ENCODE measurements at places on chromosomes 7 and 10.
A peak's percentile ranks its signal among the peaks of the same experiment; 100 is the strongest.

DNA sequence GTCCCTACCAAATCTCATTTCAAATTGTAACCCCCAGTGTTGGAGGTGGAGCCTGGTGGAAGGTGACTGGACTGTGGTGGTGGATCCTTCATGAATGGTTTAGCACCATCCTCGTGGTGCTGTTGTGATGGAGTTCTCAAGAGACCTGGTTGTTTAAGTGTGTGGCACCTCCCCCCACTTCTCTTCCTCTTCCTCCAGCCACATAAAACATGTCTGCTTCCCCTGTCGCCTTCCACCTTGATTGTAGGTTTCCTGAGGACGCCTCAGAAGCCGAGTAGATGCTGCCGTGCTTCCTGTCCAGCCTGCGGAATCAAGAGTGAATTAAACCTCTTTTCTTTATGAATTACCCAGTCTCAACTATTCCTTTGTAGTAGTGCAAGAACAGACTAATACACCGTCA lies 21.0 kb downstream of the GRB10 start:
- no peak for DNase-seq

- DNase-seq, result no peak
Observed at GRCh38 chr7:22786290-22786932, 36.2 kb downstream of the TOMM7 start.

DNA sequence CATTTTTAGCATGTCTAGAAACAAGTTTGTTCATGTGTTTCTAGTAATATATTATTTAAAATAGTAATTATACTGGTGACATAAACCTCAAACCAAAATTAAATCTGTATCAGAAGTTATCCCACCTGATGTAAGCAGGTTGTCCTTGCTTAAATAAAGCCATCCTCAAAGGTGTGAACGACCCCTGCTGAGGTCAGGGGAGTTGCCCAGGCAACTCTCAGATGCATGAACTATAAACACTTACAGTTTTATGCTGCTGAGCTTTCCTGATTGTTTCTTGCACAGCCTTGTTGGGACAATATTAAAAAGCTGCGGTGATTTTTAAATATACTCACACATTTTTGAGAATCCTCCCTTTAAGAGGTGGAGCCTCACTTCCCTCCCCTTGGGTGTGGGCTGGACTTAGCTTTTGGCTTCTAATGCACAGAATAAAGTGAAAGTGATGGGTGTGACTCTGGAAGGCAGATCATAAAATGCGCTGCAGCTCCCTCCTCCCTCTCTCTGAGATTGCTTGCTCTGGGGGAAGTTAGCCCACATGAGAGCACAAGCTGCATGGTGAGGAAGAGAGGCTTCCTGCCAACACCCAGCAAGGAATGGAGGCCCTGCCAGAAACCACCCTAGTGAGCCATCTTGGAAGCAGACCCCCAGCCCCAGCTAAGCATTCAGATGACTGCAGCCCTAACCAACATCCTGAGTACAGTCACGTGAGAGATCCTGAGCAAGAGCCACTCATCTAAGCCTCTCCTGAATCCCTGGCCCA lies 152.7 kb downstream of the SKIDA1 start:
- peak; percentile 72 for DNase-seq

DNA sequence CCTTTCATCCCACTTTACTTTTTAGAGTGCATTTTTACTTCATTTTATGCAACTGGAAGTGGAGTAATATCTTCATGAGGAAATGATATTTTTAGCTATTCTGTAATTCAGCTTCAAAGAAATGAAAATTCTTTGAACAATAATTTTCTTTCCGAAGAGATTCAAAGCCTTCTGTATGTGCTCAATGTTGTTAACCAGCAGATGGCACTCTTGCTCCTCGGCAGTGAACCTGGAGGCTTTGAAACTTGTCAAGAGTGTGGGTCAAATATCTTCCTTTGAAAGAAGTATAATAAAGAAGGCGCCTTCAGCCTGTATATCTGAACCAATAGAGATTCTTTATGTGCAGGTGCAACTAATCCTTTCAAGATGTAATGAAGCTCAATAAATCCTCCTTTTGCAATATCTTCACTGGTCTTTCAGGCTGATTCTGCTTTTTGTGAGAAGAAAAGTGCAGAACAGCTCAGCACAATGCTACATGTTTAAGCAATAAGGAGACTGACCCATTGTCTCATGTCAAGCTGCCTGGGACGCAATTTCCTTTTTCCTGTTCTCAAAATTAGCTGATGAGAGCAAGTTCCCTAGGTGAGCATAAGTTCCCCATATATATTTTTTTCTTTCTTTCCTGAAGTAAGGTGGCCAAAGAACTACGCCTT lies 258.4 kb downstream of the SEMA3A start:
- DNase-seq, result peak; percentile 21

DNA sequence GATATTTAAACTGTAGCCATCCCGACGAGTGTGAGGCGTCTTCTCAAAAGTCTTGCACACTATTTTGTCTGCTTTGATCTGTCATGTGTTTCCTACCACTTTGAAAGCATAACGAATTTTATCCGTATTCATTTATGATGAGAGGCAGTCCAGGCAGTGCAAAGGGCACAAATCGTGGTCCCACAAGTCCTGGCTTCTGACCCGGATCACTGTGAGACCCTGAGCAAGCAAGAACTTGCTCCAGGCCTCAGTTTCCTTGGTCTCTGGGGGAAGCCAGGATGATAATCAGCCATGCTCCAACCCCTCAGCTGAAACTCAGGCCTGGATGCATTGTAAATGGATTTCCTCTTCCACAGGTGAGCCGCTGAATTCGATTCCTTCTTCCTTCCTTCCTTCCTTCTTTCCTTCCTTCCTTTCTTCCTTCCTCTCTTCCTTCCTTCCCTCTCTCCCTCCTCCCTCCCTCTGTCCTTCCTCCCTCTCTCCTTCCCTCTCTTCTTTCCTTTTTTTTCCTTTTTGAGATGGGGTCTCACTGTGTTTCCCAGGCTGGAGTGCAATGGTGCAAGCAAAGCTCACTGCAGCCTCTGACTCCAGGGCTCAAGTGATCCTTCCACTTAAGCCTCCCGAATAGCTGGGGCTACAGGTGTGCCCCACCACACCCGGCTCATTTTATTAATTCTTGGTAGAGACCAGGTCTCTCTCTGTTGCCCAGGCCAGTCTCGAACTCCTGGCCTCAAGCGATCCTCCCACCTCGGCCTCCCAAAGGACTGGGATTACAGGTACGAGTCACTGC lies 18.4 kb upstream of the ZKSCAN1 start:
- no peak for DNase-seq

GRCh38 chr7:148854983-148855382 lies 29.1 kb downstream of the EZH2 start:
- no peak for DNase-seq

GRCh38 chr10:113026679-113027078 lies 76.6 kb downstream of the TCF7L2 start:
- peak; percentile 88 for DNase-seq

DNA sequence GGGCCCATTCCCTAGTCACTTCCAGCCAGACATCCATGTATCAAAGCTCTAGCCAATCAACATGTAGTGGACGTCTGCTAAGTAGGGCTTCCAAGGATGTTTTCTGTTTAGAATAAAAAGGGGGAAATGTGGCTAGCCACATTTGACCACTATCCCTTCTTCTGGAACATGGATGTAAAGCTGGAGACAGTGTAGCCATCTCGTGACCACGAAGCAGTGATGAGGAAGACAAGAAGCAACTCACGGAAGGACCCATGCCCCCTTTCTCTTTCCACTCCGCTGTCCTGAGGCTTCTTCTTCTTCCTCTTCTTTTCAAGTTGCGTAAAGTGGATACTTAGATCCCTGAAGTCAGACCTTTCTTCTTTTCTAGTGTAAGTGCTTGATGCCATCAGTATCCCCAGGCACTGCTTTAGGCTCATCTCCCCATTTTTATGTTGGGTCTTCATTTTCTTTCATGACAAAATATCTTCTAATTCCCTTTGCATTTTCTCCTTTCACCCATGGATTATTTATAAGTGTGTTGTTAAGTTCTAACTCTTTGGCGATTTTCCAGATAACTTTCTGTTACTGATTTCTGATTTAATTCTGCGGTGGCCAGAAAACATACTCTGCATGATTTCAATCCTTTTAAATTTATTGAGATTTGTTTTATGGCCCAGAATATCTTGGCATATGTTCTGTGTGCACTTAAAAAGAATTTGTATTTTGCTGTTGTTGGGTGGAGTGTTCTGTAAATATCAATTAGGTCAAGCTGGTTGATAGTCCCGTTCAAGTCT lies 594.5 kb downstream of the SDK1 start:
- no peak for DNase-seq

DNA sequence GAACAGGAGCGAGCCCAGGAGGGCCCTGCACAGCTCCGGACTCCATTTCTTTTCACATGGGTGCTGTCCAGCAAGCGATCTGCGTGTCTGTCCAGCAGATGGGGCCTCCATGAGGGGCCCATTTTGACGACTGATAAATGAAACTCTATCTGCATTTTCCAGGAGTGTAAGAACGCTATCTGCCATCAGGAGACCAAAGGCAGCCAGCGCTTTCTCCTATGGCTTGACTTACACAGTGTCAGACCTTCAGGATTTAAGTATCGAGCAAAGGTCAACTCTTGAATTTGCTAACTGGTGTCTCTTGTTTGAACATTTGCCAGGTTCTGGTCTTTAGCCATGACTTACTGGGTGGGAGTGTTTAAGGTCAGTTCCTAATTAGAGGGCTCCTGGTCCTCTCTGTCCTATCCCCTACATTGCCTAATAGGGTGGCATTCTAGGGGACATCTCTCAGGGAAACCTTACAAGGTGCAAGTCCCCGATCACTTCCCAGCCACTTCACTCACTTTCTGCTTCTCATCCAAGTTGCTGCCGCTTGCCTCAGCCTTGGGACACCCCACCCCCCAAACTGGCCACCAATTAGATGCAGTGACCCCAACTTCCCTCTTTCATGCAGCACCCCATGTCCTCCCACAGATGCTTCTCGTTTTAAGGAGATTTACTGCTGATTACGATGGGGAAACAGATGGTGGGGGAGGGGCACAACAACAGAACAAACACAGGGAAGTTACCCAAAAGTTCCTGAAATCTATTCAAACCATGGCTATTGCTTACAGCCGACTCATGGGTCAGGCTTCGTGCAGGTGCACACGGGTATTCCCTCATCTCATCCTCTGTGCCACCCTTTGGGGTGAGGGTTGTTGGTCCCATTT lies 20.0 kb downstream of the VSIR start:
- DNase-seq, result no peak

GRCh38 chr10:6383096-6383812 lies 180.5 kb downstream of the PFKFB3 start:
- DNase-seq, result no peak

DNA sequence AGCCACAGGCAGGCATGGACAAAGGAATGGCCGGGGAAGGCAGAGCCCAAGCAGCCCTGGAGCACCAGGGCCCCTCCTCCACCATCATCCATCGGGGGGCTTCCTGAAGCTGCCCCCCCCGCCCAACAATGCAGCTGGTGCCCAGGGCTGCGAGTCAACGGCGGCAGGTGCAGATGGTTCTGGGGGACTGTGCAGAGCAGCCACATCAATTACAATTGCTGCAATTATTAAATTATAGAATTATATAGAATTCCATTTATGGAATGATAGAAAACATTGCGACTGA lies 28.3 kb downstream of the EBF3 start:
- DNase-seq, result no peak

DNA sequence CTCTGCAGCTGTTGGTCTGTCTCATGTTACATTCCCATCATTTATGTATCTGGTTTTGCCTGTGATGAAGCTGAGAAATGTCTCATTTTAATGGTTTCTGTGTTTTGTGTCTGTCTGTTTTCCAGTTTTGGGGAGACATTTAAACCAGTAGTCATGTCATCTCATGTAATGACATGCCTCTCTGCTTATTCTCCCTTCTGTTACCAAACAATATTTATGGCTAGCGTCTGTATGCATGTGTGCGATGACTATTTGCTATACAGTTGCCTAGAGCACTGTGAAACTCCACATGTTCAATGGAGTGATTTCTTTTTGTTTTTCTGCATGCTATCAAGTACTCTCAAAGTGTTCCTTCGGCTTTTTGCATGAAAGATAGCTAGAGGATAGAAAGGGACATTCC lies 132.0 kb downstream of the ST7 start:
- no peak for DNase-seq

GRCh38 chr10:110226543-110226925 lies 19.1 kb downstream of the MXI1 start:
- no peak for DNase-seq

GRCh38 chr10:122503012-122503411 lies 41.7 kb downstream of the HTRA1 start:
- no peak for DNase-seq

DNA sequence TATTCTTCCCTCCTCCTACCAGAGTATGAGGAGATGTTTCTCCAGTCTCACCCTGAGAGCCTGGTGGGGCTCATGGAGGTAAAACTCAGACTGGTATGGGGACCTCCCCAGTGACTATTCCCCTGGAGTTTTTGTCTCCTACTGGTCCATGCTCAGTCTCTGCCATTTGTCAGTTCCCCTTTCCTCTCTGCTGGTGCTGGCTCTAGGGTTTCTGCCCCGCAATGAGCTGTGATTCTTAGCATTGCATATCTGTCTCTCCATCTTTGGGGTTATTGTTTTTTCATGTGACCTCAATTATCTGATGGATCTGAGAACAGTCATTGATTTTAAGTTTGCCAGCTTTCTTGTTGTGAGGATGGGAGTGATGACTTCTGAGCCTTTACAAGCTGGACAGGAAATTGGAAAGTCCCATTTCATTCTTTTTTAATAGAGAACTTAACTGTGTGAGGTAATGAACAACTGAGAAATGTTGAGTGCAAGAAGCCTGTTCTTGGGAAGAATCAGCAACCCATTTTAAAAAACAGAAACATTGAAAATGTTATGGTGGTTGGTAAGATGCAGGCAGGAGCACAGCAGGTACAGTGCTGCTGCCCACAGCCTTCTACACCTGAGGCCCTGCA lies 26.9 kb downstream of the NACAD start:
- DNase-seq, result no peak

GRCh38 chr10:105398202-105398601 lies 757.1 kb downstream of the SORCS3 start:
- no peak for DNase-seq

GRCh38 chr7:27118580-27118979 lies 12.0 kb downstream of the HOXA4 start:
- DNase-seq, result no peak

- no peak for DNase-seq
Observed at GRCh38 chr7:116407165-116407564, 92.4 kb upstream of the CAV2 start.

- DNase-seq, result no peak
Observed at GRCh38 chr10:110864662-110865140, 7.0 kb upstream of the PDCD4 start.

All from AG04449 (cell line).